ENCODE measurements at places on chromosomes 7 and 10.

DNA sequence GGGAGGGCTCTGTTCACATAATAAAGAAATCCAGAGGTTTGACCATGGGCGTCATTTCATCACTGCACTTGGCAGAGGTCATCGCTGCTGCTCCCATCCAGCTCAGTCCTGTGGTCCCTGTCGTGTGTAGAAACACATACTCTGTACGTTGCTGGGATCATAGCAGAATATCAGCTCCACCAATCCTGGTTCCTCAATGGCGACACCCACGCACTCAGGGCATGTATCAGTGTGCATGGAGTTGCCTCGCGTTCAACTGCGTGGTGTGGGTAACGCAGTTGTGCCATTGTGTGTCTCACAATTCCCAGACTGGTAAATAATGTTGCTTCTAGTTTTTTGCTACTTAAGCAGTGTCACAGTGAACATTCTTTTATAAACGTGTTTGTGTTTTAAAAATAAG, 111.1 kb downstream of the LHPP start:
- no peak for DNase-seq

DNA sequence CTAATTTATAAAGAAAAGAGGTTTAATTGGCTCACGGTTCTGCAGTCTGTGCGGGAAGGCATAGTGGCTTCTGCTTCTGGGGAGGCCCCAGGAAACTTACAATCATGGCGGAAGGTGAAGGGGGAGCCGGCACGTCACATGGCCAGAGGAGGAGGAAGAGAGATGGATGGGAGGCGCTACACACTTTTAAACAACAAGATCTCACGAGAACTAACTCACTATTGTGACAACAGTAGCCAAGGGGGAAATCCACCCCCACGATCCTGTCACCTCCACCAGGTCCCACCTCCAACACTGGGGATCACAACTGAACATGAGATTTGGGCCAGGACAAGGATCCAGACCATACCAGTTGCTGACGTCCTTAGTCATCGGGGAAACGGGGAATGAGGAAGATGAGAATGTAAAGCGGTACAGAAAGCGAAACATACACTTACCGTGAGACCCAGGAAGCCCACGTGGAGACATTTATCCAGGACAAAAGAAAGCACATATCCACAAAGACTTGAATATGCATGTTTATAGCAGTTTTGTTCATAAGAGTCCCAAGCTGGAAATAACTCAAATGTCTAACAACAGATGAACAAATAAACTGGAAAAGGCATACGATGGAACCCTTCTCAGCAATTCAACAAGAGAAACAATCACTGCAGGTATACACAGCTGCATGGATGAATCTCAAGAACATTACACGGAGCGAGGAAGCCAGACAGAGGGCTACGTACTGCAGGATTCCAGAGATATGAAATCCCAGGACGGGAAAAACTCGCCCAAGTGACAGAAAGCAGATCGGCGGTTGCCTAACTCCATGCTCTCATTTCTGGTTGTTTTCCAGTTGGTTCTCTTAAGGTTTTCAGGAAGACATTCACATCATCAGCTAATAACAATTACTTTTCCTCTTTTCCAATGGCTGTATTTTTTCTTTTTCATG, 26.2 kb upstream of the INPP5A start:
- DNase-seq = no peak

DNA sequence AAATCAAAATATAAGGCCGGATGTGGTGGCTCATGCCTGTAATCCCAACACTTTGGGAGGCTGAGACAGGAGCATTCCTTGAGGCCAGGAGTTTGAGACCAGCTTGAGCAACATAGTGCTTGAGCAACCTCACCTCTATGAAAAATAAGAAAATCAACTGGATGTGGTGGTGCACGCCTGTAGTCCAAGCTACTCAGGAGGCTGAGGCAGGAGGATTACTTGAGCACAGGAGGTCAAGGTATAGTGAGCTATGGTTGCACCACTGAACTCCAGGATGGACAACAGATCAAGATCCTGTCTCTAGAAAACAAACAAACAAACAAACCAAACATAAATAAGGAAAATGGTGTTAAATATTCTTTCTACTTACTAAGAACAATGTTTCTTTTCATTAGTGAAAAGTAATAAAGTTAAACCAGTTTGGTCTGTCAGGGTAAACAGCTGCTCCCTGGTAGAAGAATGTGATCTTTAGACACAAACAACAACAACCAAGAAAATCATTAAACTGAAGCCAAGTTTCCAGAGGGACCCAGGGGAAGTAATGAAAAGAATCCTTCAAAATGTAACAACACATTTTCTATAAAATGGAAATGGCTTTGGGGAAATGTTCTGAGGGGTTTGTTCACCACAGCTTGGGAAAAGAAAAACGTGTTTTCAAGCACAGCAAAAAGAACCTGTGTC, 17.5 kb upstream of the BAG3 start:
- no peak for DNase-seq

- no peak for DNase-seq
Observed at GRCh38 chr7:112302566-112302965, 96.1 kb downstream of the ZNF277 start.

GRCh38 chr7:147432576-147432975, 1158.0 kb upstream of the C7orf33 start:
- DNase-seq = no peak

Measured in B cell (primary cell).